ENCODE measurements at places on chromosomes 3 and 15.

DNA sequence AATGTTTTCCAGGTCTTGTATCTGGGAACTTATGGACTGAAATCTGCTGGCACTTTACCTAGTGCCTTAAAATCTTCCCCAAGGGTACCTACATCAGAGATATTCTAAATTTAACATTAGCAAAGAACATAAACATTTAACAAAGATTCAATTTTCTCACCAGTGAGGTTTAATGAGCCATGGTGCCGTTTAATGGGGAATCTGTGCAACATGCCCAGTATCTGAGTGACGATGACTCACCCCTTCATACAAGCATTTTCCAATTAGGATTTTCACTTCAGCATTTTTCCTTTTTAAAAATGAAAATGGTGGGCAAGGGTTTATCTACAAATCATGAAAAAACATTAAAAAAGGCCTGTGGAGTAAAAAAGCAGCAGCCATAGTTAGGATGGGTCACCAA is 189.4 kb downstream of the SLC9A9 start:
- DNase-seq, result peak; percentile 25

DNA sequence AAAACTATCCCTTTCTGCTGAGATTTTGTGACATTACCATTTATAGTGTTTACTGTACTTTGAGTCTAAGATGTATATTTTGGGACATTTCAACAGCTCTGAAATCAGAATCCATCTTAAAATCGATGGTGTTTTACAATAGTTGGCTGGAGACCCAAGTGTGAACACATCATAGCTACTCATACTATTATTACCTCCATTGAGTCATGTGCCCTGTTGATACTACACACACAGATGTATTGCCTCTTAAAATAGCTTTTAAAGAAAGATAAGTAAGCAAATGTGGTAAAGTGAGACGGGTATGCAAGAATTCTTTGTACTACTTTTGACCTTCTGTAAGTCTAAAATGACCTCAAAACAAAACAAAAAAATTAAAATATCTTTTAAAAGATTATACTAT is 6.7 kb downstream of the LMOD3 start:
- DNase-seq, result no peak

- peak; percentile 73 for DNase-seq
Observed at GRCh38 chr3:18424729-18425640, at the start of gene SATB1. SATB1 (minus strand) TSS chr3:18425339; CDS start chr3:18420967, 4,372 bp downstream.

DNA sequence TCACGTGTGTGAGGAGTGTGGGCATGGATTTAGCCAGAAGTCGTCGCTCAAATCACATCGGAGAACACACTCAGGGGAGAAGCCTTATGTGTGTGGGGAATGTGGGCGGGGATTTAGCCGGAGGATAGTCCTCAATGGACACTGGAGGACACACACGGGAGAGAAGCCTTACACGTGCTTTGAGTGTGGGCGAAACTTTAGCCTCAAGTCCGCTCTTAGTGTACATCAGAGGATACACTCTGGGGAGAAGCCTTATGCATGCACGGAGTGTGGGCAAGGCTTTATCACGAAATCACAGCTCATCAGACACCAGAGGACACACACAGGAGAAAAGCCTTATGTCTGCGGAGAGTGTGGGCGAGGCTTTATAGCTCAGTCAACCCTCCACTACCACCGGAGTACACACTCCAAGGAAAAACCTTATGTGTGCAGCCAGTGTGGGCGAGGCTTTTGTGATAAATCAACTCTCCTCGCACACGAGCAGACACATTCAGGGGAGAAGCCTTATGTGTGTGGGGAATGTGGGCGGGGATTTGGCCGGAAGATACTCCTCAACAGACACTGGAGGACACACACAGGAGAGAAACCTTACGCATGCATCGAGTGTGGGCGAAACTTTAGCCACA is 28.1 kb downstream of the ZNF589 start:
- DNase-seq, result no peak

GRCh38 chr3:187327845-187328244 is 36.3 kb upstream of the MASP1 start:
- DNase-seq, result no peak
